Neural progenitor cell (in vitro differentiated cells): ENCODE measurements at places on chromosomes 5 and 9.

- peak; percentile 30 for DNase-seq
These were observed 2.7 kb downstream of the MLLT3 start for GRCh38 chr9:20619487-20620200.

DNA sequence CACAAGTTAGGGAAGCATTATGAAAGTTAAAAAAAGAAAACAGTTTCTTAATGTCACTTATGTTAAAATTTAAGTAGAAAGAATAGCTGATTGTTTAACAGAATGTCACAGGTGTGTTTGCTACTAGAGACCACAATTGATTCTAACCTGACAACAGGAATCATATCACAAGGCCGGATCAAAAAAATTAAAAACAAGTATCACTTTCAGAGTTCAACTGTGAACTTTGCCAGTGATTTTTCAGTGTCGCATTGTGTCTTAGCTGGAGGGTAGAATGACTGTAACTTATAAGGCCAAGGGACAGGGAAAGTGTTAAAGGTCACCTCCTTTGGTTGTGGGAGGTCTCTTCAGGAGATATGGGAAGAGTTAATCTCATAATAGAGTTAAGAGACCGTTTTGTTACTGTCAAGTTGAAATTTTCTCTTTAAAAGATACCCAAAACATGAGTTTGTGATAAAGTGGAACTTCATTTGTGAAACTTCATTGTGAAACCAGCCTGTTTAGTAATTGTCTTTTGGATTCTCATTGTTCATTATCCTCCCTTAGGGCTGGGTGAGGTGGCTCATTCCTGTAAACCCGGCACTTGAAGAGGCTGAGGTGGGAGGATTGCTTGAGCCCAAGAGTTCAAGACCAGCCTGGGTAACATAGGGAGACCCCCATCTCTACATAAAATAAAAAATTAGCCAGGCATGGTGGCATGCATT is 40.9 kb downstream of the CPEB4 start:
- DNase-seq = no peak

DNA sequence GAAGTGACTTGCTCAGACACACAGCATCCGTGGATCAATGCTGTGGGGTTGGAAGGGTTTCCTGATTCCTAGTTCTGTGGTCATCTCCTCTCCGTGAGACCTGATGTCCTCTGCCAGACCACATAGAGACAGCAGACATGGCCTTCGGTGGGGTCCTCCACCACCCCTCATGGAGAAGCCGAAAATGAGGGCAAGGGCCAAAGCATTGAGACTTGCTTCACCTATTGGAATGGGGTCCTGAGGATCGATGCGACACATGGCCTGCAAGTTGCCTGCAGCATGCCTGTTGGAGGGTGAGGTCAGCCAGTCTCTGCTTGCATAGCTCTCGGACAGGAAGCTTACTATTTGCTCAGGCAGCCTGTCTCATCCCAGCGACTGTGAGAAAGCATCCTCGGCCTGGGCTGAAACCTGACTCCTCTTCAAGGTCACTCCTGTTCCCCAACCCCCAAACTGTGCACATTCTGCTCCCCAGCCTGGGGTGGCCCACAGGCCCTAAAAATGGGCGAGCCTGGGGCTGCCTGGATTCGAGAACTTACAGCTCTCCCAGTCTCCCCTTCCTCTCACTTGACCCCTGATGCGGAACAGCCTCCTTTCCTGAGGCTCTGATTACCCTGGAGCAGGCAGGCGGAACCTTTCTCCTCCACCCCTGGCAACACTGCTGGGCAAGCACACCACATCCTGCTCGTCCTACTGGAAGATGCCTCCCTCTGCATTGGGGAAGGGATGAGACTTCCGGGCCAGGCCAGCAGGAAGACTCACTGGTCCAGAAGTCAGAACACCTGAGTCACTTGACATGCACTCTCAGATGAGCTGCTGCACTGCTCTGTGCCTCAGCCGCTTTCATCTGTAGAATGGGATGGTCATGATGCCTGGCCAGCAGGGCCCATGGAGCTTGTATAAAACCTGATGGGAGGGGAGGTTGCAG is 186.9 kb downstream of the RGS3 start:
- no peak for DNase-seq

- no peak for DNase-seq
These were observed 203.7 kb downstream of the SH3GL2 start for GRCh38 chr9:17782430-17783149.

GRCh38 chr5:80566711-80567259 is 3.3 kb downstream of the ANKRD34B start:
- DNase-seq = no peak

GRCh38 chr9:19372567-19372966 is 7.5 kb downstream of the RPS6 start:
- DNase-seq = no peak

DNA sequence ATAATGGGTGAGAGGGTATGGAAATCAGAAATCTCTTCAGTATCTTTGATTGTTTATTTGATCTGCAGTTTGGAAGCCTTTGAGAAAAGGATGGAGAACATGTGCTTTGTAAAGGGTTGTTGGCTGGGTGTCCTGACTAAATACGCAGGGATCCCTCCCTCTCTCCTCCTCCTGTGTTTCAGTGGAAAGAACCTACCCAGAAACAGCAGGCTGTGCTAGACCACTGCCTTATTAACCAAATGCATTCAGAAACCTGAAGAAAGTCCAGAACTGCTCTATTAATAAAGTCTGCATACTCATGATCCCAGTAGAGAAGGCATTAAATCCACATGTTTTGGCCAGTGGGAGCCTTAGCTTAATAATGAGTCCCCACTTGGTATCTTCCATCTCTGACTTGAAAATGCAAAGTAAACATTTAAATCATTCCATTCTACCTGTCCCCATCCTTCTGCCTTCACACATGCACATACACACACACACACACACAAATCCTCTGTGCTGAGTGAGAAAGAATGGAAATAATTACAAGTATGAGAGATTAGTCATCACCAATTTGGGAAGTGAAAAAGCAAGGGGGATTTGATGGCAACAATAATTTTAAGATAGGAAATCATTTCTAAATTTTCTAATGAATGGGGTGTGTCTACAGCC is 10.0 kb upstream of the LECT2 start:
- no peak for DNase-seq

GRCh38 chr5:131968396-131968954 is 23.0 kb upstream of the MEIKIN start:
- DNase-seq = no peak

GRCh38 chr5:149113669-149114068 is 27.6 kb upstream of the ABLIM3 start:
- no peak for DNase-seq

DNA sequence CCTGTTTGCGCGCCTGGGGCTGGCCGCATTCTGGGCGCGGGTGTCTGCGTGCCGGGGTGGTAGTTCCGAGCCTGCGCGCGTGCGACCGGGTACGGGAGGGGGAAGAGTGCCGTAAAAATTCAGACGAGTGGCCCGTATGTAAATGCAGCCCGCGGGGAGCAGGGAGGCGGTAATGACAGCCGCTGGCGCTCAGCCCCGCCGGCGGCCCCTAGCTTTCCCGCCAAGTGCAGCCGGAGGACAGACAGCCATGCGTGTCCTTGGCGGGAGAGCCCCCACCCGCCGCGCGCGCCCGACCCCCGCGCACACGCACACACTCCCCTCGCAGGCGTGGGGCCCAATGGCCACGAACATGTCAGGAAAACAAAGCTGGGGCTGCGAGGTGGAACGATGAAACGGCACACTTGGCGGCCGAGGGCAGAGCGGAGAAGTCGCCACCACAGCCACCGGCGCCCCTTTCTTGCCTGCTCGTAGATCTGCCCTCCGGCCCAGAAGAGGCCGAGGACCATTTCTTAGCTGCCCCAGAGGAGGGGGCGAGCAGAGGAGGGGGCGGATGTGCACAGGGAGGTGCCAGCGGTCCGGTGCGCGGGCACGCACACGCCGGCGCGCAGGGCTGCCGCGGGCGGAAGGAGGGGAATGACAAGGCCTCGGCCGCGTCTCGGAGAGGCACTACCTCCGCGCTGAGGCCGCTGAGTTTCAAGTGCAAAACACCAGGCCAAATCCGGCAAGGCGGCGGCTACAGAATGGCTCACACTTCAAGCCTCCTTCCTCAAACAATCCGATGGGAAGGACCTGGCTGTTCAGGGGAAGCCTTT is 208.4 kb downstream of the MEF2C start:
- DNase-seq = peak; percentile 60

DNA sequence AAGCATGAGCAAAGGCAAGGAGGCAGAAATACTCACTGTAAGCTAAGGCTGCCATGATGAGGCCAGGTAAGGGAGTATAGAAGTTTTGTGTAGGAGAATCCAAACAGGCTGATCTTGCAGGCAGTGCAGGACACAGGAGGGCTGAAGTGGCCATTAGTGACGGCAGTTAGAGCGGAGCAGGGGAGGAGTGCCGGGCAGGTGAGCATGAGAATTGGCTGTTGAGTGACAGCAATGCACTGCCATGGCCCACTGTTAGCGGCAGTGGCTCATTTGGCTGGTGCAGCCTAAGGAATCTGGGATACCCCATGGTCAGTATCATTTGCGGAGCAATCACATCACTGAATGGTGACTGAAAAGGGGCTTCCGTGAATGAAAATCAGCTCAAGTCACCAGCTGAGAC is 22.8 kb downstream of the RGS3 start:
- DNase-seq = no peak

- no peak for DNase-seq
These were observed 456.8 kb downstream of the EBF1 start for GRCh38 chr5:158642879-158643278.

GRCh38 chr5:88785746-88786565 is 97.0 kb downstream of the MEF2C start:
- DNase-seq = peak; percentile 9
